Activated CD4-positive, alpha-beta T cell treated with anti-CD3 and anti-CD28 coated beads, Interleukin-2, amount 10 ng/mL, durations not matched to agents 7 days and 5 days (primary cell): ENCODE measurements at places on chromosomes 3 and 15. TPM values are rescaled to one million over a fixed set of nuclear protein-coding genes. Genes with fewer than 3 reads are reported as not detected.

DNA sequence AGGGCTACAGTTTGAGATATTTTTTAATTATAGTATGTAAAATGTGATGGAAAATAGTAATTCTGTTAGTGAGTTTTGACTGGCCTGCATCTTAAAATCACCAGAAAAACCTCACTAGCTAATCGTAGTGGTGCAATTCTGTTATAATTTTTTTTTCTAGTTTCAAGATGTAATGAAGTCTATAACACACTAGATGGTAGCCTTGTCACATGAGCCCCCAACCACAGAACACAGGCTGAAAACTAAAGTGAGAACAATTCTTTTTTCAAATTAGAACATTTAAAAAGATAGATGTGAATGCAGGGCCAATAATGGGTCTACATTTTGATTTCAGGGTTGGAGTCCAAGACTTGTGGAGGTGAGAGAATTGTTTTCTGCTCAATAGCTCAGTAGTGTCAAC, 83.3 kb upstream of the KCNH8 start:
- H3K36me3 ChIP-seq = no peaks in the 10 kb centered on the region
- no peak for DNase-seq
- H3K27ac ChIP-seq = no peak overlapping the region
- H3K27me3 ChIP-seq = no peaks in the 10 kb centered on the region
- H3K4me1 ChIP-seq = no peaks in the 10 kb centered on the region
- H3K4me3 ChIP-seq = no peak overlapping the region

DNA sequence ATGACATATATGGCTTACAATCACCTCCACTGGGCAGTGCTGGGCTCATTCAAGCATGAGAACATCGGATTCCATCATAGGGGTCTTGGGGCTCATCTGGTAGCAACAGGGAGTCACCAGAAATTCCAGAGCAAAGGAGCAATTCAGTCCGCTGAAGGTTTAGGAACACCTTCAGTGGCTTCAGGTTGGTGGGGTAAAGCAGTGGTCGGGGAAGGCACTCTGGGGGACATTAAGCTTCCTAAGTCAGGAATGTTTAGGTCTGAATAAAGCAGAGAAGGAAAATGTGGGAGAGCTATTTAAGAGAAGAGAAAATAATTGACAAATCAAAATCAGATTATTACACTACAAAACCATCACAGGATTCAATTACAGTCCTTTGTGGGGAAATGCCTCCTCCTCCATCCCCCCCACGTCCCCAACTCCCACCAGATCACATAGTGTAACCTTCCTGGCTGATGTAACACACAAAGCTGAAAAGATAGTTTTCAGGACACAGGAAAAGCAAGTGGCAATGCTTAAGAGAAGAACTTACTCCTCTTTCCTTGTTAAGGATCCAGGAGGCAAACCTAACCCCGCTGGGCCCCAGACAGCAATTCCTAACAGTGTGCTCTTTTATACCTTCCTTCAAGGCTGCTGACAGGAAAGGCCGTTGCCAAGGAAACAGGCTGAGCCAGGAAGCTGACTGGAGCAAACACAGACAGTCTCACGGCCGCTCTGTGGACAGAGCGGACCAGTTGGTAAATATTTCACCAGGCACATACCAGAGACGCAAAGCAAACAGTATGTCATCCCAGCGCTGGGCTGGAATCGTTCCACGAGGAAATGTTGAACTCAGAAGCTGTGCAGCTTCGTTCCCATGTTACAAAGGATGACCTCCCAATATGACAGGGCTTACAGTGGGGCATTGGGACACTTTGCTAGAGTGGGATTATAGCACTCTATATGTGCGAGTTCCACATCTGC, 57.5 kb upstream of the LMCD1 start:
- no peaks in the 10 kb centered on the region for H3K36me3 ChIP-seq
- no peaks in the 10 kb centered on the region for H3K4me1 ChIP-seq
- no peak for DNase-seq
- no peak overlapping the region for H3K4me3 ChIP-seq
- H3K27me3 ChIP-seq = peaks cover 3% of the 10 kb centered on the region

The MYRIP gene
- total RNA-seq = not detected

DNA sequence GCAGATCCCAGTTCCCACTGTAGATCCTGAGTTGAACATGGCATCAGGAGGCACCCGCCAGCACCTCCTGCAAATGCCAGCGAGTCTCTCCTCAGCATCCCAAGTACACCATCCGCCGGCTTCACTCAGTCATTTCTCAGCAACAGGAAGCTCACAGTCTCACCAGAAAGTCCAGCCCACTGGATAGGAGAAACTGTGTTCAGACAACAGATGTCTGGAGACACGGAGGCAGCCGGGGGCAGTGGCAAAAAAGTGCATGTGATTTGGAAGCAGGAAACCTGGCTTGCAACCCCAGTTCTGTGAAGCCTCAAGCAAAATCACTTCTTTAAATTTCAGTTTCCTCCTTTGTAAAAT, 68.7 kb downstream of the SRGAP3 start:
- DNase-seq = peak; percentile 16
- peaks cover 12% of the 10 kb centered on the region for H3K36me3 ChIP-seq
- H3K27ac ChIP-seq = peak overlapping the region; percentile 89
- peak overlapping the region; percentile 56 for H3K4me3 ChIP-seq

The SLC22A14 gene
- total RNA-seq = not detected

GRCh38 chr3:178658694-178659325, 122.6 kb downstream of the KCNMB2 start:
- H3K27ac ChIP-seq = no peak overlapping the region
- H3K27me3 ChIP-seq = no peaks in the 10 kb centered on the region
- DNase-seq = no peak
- H3K4me1 ChIP-seq = no peaks in the 10 kb centered on the region
- H3K36me3 ChIP-seq = no peaks in the 10 kb centered on the region
- no peak overlapping the region for H3K4me3 ChIP-seq

The CFAP20DC gene
- 2.0 TPM for total RNA-seq

- no peak overlapping the region for H3K27ac ChIP-seq
- no peak for DNase-seq
- H3K4me3 ChIP-seq = no peak overlapping the region
Measured at GRCh38 chr3:128178782-128179483, 25.7 kb downstream of the EEFSEC start.

The TRNT1 gene
- total RNA-seq = 37.5 TPM

The CYP1A1 gene
- total RNA-seq = 2.9 TPM

DNA sequence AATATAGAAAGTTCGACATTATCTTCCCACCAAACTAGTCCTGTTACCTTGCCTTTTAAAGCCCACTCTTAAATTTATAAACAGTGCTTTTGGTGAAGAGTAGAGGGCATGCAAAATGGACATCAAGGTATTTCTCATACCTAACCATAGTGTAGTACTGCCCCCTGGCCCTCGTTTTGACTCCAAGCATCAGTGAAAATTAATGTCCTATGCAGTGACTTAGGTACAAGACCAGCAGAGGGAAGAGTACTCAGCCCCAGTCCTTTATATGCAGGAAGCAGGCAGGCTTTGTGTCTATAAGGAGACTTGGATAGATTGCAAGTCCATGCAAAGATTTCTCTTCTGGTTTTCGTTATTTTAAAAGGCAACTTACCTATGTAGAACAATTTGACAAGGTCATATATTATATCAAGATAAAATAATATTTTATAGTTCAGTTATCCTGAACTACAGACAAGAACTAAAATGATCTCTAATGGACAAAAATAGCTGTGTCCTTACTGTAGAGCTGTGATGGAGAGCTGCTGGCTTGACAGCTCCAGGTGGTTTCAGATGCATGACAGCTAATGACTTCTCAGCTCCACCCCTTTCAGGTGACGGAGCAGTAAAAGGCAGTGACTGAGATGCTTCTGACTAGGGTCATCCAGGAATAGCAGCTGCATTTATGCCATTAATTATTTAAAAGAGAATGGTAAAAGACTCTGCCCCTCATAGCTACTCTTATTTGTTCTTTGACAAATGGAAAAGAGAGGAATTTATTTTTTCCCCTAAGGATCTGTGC, 646.1 kb downstream of the SQOR start:
- no peaks in the 10 kb centered on the region for H3K4me1 ChIP-seq
- DNase-seq = no peak
- H3K4me3 ChIP-seq = no peak overlapping the region
- no peaks in the 10 kb centered on the region for H3K27me3 ChIP-seq
- no peaks in the 10 kb centered on the region for H3K36me3 ChIP-seq

The OR4F15 gene
- total RNA-seq = not detected

The SLC9C1 gene
- total RNA-seq = not detected

GRCh38 chr15:62932436-62932835, 110.1 kb upstream of the TPM1 start:
- H3K36me3 ChIP-seq = no peaks in the 10 kb centered on the region
- H3K4me1 ChIP-seq = no peaks in the 10 kb centered on the region
- no peak for DNase-seq
- H3K27me3 ChIP-seq = peaks cover 32% of the 10 kb centered on the region
- H3K4me3 ChIP-seq = no peak overlapping the region

DNA sequence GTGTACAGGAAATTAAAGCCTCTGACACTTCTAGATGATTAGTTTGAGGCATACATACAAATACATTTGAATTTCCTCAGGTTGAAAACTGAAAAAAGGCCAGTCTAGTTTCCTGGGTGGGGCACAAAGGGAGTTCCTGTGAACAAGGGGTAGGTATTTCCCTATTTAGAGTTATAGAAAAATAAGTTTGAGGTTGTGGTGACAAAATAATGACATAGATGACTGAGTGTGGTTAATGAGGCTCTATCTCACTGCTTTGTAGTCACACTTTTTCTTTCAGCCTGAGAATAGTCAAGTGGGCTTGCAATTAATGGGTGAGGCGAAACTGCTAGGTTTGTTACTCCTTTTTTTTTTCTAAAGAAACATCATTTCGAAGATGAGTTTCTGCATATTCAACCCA, 4.3 kb downstream of the SLCO3A1 start:
- DNase-seq = peak; percentile 62
- no peaks in the 10 kb centered on the region for H3K27me3 ChIP-seq
- peak overlapping the region; percentile 47 for H3K4me3 ChIP-seq
- peaks cover 80% of the 10 kb centered on the region for H3K4me1 ChIP-seq

The CD200R1 gene
- 8.8 TPM for total RNA-seq

DNA sequence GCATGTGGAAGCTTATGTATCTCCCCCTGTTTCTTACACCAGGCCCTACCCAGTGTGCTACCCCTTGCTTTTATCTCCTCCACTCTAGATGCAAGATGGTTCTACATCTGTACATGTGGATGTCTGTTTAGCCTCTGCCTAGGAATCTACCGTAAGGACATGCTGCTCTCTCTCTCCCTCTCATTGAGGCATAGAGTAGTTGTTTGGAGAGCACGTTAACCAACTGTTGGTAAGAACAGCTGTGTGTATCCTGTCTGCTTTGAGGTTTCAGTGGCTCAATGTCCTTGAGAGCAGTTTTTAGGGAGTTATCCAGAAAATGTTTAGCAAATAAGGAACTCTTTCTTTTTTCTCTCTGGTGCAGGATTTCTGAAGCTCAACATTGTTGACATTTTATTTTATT, 152.8 kb downstream of the DNAJB8 start:
- H3K27me3 ChIP-seq = no peaks in the 10 kb centered on the region
- H3K4me1 ChIP-seq = peaks cover 28% of the 10 kb centered on the region
- peak; percentile 3 for DNase-seq
- H3K4me3 ChIP-seq = no peak overlapping the region
- peaks cover 4% of the 10 kb centered on the region for H3K36me3 ChIP-seq

The TIGIT gene
- total RNA-seq = 5.7 TPM

DNA sequence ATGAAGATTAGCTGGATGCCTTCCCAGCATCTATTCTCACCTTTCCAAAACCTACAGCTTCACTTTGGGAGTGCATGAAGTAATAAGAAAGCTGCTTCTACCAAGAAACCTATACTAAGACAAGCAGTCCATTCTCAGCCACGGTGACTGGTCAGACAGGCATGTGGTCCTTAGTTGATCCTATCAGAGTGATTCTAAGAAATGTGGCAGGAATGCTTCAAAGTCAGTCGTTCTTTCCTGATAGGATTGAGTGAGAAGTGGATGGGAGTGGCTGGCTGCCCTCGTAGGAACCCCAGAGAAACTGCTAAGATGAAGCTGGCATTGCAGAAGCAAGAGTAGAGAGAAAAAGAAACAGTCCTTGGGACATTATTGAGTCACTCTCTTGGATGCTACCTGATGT, 16.6 kb downstream of the FOXB1 start:
- peaks cover 7% of the 10 kb centered on the region for H3K36me3 ChIP-seq
- DNase-seq = no peak
- no peak overlapping the region for H3K27ac ChIP-seq
- no peak overlapping the region for H3K4me3 ChIP-seq
- H3K27me3 ChIP-seq = peaks cover 3% of the 10 kb centered on the region
- peaks cover 33% of the 10 kb centered on the region for H3K4me1 ChIP-seq

DNA sequence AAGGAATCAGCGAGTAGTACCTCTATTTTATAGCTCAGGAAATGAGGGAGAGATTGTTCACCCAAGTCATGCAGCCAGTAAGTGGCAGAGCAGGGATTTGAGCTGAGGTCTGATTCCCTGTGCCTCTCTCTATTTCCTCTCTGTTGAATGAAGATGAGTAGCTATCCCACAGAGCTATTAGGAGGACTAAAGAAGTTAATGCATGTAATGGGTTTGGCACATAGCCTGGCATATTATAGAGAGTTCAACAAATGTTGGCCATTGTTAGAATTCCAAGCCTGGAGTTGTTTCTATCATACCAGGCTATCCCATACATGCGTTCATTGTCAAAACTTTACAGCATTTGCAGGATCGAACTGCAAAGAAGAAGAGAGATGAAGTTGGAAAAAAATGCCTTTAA, 21.8 kb upstream of the KLHL6 start:
- no peak overlapping the region for H3K27ac ChIP-seq
- no peak overlapping the region for H3K4me3 ChIP-seq
- H3K4me1 ChIP-seq = peaks cover 20% of the 10 kb centered on the region
- peaks cover 11% of the 10 kb centered on the region for H3K27me3 ChIP-seq
- no peaks in the 10 kb centered on the region for H3K36me3 ChIP-seq

DNA sequence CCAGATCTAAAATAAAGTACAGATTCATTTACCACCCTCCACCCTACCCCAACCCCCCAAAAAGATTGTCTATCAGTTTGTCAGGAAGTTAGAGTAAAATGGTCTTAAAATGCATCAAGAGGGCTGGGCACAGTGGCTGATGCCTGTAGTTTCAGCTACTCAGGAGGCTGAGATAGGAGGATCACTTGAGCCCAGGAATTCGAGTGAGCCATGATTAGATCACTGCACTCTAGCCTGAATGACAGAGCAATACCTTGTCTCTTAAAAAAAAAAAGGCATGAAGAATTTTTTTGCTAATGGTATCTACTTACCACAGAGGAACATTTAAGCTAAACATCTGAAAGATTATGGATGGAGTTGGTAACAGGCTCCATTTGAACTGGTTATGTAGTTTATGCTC, 71.0 kb downstream of the RBM6 start:
- DNase-seq = no peak
- H3K27me3 ChIP-seq = no peaks in the 10 kb centered on the region
- H3K27ac ChIP-seq = no peak overlapping the region
- no peak overlapping the region for H3K4me3 ChIP-seq
- H3K36me3 ChIP-seq = peaks cover 16% of the 10 kb centered on the region

- no peaks in the 10 kb centered on the region for H3K36me3 ChIP-seq
- H3K27ac ChIP-seq = no peak overlapping the region
- H3K4me1 ChIP-seq = no peaks in the 10 kb centered on the region
- no peak for DNase-seq
- H3K4me3 ChIP-seq = no peak overlapping the region
- no peaks in the 10 kb centered on the region for H3K27me3 ChIP-seq
Measured at GRCh38 chr15:86735247-86736040, 655.8 kb downstream of the AGBL1 start.

The CPLX3 gene
- 0.19 TPM for total RNA-seq

GRCh38 chr15:81069356-81069755, 64.7 kb upstream of the CFAP161 start:
- H3K4me1 ChIP-seq = peaks cover 5% of the 10 kb centered on the region
- no peak for DNase-seq

The TIMP4 gene
- not detected for total RNA-seq

GRCh38 chr3:12194669-12195161, 36.0 kb upstream of the TIMP4 start:
- H3K4me3 ChIP-seq = no peak overlapping the region
- no peaks in the 10 kb centered on the region for H3K27me3 ChIP-seq
- peak overlapping the region; percentile 17 for H3K27ac ChIP-seq
- no peaks in the 10 kb centered on the region for H3K36me3 ChIP-seq
- peaks cover 30% of the 10 kb centered on the region for H3K4me1 ChIP-seq
